AG08395 (cell line): ENCODE measurements at places on chromosomes 4 and X.

GRCh38 chrX:68332201-68332731, 101.0 kb downstream of the OPHN1 start:
- peak; percentile 14 for DNase-seq

- DNase-seq: peak; percentile 7
Observed at GRCh38 chr4:83731609-83732008, 195.7 kb downstream of the GPAT3 start.

- no peak for DNase-seq
Observed at GRCh38 chr4:54473798-54474197, 184.0 kb upstream of the KIT start.

GRCh38 chrX:39974270-39974669, 123.5 kb downstream of the BCOR start:
- no peak for DNase-seq

DNA sequence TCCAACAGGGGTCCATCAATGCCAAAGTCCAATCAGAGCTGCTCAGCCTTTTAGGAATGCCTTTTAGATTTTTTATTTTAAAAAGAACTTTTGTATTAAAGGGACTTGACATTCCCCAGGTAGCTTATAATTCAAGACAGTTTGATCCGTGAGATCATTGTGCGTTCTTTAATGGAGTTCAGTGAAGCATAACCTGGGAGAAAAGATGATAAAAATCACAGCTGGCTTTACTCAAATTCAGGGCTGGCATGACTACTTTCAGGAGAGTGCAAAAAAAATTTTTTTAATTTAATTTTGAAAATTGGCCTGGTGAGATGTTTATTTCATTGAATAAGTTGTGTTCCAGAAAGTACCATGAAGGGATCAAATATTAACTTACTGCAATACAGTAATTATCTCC, 118.2 kb downstream of the VCX2 start:
- DNase-seq: no peak

- DNase-seq: no peak
Observed at GRCh38 chrX:149648932-149649331, 17.3 kb upstream of the TMEM185A start.

DNA sequence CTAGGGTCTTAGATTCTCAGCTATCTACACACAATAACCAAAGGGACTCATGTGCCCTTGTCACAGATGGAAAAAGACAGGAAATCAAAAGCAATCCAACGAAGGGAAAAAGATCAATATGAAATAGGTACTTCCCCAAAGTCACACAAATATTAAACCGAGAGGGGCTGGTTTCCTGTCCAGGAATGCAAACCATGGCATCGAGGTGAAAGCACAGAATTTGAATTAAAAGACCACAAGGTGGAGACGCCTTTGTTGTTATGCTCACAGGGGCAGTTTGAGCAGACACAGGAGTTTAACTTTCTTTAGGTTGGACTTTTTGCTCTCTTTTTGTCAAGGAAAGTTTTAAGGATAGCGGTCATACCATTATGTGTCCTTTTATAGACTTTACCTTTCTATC, 14.3 kb downstream of the H2BW1 start:
- no peak for DNase-seq

- DNase-seq: no peak
Observed at GRCh38 chr4:75660491-75660890, 12.7 kb downstream of the G3BP2 start.

- no peak for DNase-seq
Observed at GRCh38 chrX:81355436-81355835, 153.5 kb downstream of the SH3BGRL start.

- no peak for DNase-seq
Observed at GRCh38 chr4:336893-337142, 796 bp upstream of the ZNF141 start.

- no peak for DNase-seq
Observed at GRCh38 chrX:136643243-136643642, 4.7 kb upstream of the CD40LG start.

DNA sequence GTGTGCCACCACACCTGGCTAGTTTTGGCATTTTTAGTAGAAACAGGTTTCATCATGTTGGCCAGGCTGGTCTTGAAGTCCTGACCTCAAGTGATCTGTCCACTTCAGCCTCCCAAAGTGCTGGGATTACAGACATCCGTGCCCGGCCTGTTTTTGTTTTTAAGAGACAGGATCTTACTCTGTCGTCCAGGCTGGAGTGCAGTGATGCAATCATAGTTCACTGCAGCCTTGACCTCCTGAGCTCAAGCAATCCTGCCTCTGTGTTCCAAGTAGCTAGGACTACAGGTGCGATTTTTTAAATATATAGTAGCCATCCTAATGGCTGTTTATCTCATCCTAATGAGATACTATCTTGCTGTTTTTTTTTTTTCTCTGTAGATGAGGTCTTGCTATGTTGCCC, 47.6 kb downstream of the RNF212 start:
- no peak for DNase-seq

DNA sequence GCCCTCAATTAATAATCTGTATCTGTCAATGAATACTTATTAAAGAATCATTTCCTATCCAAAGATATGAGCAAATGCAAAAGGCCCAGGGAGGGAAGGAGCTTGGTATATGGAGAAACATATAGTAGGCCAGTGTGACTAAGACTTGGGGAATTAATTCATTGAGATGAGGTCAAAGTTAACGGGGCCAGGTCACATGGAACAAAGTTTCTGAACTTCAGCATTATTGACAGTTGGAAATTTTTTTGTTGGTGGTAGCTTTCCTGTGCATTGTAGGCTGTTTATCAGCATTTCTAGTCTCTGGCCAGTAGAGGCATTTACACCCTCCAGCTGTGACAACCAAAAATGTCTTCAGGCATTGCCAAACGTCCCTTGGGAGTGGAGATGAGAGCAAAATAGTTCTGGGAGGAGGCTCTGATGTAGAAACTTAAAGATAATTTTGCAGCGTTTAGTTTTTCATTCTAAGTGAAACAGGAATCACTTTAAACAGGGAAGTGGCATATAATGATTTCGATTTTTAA, 202.0 kb downstream of the SLC4A4 start:
- no peak for DNase-seq

DNA sequence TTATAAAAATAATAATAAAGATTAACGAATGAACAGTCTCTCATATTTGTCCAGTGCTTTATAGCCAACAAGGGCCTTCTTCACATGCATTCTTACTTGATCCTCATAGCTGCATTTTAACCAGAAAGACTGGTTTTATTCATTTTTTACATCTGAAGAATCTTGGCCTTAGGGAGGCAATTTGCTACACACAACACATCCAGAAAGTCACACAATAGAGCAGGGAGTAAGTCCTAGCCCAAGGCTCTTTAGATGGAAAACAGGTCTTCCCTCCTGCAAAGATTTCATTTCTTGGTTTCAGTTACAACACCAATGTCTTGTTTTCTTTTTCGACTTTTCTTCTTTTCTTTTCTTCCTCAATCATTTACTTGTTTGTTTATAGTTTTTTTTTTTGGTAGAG, 13.0 kb upstream of the C1GALT1C1 start:
- no peak for DNase-seq

GRCh38 chr4:74317616-74318246, 9.5 kb downstream of the EPGN start:
- DNase-seq: no peak

DNA sequence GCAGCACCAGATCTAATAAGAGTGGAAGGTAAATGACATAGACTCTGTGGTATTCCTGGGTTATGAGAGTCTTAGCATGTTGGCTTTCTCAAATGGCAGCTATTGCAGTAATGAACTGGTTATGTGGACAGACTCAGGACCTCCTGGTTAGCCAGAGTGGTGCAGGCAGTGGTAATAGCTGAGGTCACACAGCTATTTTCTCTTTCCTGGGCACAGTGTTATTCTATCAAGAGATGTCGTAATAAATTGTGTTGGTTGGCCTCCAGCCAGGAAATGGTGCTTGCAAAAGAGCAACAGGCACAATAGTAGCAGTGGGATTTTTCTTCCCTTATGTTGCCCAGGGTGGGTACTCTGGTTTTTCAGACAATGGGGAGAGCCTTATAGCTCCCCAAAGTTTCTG, 279.2 kb upstream of the FGF16 start:
- no peak for DNase-seq

DNA sequence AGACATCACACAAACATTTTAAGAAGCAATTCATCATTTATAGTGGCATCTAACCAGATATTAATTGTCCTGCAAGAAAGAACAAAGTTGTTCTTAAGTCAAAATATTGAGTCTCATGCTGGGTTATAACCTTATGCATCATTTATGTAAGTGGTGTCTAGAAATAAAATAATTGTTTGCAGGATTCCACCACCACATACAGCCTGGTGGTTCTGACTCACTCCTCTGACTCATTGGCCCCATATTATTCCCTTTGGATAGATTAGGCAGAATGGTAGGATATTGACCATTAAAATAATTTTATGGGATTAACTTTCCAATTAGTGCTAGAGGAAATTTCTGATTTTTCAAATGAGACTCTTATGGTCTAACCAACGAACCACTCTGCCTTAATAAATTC, 384.5 kb downstream of the GRXCR1 start:
- DNase-seq: no peak

GRCh38 chr4:95572304-95572991, 23.7 kb upstream of the UNC5C start:
- DNase-seq: no peak

- DNase-seq: peak; percentile 23
Observed at GRCh38 chr4:80201252-80202151, 4.2 kb downstream of the PRDM8 start.

GRCh38 chrX:8179656-8180055, 8.6 kb upstream of the VCX2 start:
- DNase-seq: no peak

DNA sequence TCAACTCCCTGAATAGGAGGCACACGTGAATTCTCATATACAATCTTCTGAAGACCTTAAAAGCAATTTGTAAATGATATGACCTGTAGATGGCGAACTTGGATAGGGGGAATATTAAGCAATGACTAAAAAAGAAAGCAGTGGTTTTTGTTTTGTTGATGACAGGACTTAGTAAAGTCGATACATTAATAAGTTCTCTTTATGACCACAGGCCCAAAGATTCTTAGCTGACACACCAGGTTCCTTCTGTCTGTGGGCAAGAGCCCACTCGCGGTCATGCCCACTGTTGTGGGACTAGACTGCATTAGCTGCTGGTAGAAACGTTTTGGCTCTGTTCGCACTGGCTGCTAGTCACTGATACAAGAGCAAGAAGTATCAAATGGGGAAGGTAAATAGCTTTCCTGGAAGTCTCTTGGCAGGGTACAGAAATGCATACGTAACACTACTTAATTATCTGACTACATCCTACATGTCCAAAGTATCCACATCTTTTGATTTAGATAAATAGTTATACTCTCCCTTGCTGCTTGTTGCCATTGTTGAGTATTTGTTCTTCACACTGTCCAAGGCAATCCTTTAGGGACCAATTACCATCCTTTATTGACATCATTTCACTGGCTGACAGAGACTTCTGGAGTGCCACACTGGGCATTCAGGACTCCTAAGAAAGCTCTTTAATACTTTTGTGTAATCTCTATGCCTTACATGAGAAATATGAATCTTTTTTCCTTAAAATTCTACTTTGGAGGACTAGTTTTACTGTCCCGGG, 31.0 kb downstream of the ALPK1 start:
- DNase-seq: peak; percentile 66

DNA sequence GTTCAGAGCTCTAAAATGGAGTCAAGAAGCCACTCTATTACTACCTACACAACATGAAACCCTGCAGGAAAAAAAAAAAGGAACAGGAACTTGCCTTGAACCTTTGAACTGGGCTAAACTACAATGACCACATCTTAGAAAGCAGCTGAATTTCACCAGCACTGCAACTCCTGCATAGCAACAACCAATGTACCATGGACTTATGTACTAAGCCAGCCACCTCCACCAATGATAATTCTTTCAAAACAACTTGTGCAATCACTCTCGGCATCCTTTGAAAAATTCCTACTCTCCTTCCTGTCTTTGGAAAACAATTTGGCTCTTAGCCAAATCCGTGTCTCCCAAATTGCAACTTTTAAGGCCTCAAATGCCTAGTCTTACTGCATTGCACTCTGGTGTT, 26.8 kb upstream of the FMR1 start:
- no peak for DNase-seq

- DNase-seq: peak; percentile 56
Observed at GRCh38 chr4:184250795-184251669, 33.4 kb upstream of the ENPP6 start.

- DNase-seq: no peak
Observed at GRCh38 chr4:36337665-36338185, 56.3 kb downstream of the DTHD1 start.

- DNase-seq: no peak
Observed at GRCh38 chr4:73277201-73277600, 18.6 kb upstream of the ANKRD17 start.

GRCh38 chrX:11273544-11273943, 19.7 kb upstream of the AMELX start:
- peak; percentile 10 for DNase-seq

DNA sequence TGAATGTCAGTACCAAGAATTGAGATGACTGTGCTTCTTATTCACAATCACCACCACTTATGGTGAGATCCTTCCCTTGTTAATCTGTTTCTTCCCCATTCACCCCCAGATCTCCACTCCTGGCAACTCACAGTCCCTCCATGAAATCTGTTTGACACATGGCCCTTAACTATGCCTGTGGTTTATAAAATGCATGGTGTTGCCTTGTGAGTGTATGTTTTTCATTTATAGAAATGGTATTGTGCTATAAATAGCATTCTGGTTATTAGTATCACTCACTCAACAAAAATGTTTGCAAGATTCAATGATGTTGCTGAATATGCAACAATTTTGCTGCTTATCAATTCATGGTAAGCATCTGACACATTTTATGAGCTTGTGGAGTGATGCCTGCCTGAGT, 131.0 kb downstream of the PRKX start:
- no peak for DNase-seq

- DNase-seq: peak; percentile 65
Observed at GRCh38 chr4:106707776-106708463, 328.2 kb downstream of the DKK2 start.

DNA sequence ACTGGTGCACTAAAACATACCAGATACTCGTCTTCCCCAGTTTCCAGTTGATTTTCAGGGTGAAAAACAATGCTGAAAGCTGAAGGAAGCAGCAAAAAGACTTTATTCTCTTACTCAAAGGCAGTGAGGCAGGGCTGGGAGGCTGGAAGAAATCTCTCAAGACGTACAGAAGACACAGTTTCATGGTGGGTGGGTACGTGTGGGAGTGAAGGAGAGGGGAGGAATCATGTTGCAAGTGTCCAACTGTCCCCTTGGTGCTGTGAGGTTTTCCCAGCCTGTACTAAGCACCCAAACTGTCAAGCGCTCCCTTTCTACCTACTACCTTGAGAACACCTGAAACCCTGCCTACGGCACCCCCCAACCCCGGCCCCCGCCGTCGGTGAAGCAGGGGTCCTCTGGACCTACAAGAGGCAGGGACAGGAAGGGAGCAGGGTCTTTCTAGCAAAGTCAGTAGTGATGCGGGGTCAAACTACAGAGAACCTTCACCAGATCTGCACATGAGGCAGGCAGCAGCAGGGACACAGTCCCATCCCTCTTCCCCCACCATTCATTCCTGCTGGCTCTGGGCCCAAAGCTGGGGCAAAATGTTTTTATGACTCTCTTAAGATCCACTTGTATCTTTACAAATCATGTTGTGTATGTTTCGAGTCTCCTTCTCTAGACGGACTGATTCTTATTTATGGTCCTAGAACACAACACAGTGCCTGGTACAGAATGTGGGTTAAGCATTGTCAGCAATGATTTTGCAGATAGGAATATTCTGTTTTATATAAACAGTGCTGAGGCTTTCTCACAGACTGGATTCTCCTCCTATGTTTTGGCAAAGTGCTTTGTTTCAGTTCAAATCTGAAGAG, 2.4 kb upstream of the SETD7 start:
- no peak for DNase-seq

- no peak for DNase-seq
Observed at GRCh38 chr4:127124919-127125318, 507.8 kb upstream of the INTU start.
